ENCODE measurements at places on chromosomes 5 and 9.

DNA sequence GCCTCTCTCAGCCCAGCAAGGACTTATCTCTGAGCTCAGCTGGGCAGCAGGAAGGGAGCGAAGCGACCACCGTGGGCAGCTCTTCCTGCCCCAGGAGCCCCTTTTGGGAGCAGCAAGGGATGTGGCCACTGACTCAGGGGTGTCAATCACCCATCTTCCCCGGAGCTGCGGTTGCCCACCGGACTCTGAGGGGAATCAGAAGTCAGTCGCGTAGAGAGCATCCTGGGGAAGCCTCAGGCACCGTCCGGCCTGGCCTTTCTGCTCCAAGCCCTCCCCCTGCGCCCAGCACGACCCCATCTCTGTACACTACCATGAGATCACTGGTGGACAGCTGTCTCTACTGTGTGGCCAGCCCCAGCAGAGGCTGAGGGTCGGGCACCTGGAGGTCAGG, 24.6 kb downstream of the GFI1B start:
- no peak for DNase-seq

DNA sequence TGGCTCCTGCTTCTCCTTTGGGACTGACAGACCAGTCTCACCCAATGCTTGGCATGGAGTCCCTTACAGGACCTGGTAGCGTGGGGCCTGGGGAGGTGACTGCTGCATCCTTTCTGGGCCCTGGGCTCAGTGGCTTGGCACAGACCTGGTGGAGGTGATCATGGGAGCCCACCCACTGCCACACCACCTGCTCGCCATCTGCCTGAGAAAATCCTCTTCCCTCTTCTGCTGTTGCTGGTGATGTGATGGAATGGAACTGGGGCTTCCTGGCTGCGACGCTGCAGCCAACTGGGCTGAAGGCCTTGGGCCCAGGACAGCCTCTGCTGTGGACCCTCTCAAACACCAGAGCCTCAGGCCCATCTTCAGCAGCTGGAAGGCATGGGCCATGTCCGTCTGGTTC, 122.5 kb upstream of the PANK3 start:
- DNase-seq, result no peak

GRCh38 chr9:2017331-2018161, 2.4 kb downstream of the SMARCA2 start:
- peak; percentile 59 for DNase-seq

GRCh38 chr5:123359454-123360200, 63.6 kb downstream of the CEP120 start:
- no peak for DNase-seq

GRCh38 chr9:11204521-11204920, 591.7 kb upstream of the PTPRD start:
- DNase-seq, result no peak
